KBM-7 (cell line): ENCODE measurements at places on chromosomes 11 and 22.
A peak's percentile ranks its signal among the peaks of the same experiment; 100 is the strongest.

GRCh38 chr22:49734882-49735281 lies 92.8 kb downstream of the BRD1 start:
- no peak for DNase-seq

GRCh38 chr11:118227865-118228785 lies 3.3 kb upstream of the JAML start:
- peak; percentile 87 for DNase-seq

DNA sequence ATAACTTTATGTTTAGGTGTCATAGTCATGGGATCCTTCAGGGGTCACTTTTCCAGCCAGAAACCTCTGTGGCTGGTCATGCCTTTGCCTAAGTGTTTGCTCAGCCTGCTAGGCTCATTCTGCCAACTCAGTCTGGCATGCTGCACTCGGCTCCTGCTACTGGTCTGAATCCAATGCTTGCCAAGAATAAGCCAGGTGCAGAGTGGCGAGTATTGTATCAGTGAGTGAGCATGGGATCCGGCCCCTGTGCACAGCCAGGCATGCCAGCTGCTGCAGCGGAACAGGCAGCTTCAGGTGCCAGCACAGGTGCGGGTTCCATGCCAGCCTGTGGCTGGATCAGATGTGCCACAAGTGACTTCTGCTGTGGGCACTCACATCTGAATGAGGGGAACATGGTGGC lies 1269.3 kb upstream of the CNTN5 start:
- no peak for DNase-seq

- no peak for DNase-seq
Observed at GRCh38 chr22:32558681-32559355, 84.2 kb downstream of the FBXO7 start.

GRCh38 chr22:40982482-40983385 lies 31.6 kb downstream of the RBX1 start:
- peak; percentile 48 for DNase-seq

DNA sequence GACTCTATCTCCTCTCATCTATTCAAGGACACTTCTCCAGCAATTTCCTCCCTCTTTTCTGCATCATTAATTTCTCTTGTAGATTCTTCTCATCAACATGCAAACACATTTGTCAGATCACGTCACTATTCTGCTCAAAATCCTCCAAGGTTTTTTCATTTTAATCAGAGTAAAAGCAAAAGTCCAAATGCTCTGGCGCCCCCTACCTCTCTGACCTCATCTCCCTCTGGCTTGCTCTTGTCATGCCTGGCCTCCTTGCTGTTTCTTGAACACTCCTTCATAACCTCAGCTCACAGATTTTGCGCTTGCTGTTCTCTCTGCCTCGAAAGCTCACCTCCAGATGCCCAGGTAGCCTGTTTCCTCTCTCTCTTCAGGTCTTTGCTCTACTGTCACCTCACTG lies 22.4 kb downstream of the RTCB start:
- peak; percentile 39 for DNase-seq

DNA sequence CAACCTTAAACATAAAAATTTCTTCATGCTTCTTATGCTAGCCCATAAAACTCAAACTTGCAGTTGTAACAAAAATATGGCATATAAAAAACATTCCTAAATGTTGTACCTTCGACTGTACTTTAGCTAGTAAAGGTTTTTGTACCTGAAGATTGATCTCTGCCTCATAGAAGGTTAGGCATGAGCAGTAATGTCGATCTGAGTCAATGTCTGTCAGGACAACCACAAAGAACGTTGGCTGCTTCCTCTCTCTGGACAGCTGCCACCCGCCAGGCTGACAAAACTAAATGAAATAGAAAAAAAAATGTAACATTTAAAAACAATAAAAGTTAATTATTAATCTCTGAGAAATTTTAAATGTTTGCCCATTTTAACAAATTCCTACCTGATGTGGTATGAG lies 251.3 kb downstream of the SBF2 start:
- DNase-seq, result peak; percentile 43

DNA sequence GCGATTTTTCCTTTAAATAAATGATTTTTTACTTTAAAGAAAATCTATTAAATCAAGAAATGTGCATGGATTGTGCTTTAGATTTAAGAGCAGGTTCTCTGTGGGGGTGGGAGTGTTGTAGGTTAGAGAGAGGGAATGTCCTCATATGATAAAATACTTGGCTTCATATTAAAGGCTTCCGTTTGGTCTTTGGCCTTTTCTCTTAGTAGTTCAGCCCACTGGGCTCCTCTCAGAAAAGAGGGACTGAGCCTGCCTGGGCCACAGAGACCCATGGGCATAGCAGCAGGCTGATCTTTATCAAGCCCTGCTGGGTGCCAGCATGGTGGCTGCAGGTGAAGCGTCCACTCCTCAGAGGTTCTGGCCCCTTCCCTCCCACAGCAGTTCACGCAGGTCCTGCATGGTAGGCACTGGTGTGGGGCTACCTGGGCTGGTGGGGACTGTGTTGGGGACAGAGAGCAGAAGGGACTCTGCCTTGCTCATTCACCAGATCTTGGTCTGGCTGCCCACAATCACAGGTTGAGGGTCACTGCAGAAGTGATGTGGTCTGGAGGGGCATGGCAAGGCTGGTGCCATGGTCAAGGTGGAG lies 4.3 kb downstream of the PANX1 start:
- no peak for DNase-seq
